ENCODE measurements at places on chromosomes 11 and 22.

DNA sequence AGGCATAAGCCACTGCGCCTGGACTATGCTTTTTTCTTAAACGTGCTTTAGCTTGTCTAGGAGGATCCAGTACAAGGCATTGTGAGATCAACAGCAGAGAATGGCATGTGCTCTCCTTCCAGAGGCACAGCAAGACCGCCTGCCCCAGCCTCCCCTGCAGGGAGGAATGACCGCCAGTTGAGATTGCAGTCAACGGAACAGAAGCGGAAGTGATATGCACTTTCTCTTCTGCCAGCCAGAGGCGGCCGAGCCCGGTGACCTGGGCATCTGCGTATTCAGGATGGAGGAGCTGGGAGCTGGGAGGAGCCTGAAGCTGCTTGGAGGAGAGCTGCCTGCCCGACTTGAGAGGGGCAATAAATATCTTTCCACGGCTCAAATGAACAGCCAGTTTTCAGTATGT lies 243.0 kb downstream of the CTTN start:
- no peak for DNase-seq

GRCh38 chr11:128752379-128752778 lies 58.5 kb downstream of the FLI1 start:
- no peak for DNase-seq

DNA sequence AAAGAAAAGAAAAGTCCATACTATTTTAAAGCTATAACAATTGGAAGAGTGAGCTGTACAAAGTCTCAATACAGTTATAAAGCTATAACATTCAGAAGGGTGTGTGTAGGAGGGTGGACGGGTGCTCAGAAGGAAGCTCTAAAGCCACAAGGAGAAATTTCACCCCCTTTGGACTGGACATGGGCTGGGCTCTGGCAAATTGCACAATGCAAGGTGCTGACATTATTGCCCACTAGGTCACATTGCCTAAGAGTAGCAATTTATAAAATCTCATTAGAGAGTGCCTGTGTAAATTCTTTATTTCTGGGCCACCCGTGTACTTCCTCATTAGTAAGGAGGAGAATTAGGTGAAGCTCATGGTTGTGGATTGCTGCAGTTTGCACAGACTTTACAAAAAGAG lies 5.7 kb upstream of the APOBEC3A start:
- no peak for DNase-seq

DNA sequence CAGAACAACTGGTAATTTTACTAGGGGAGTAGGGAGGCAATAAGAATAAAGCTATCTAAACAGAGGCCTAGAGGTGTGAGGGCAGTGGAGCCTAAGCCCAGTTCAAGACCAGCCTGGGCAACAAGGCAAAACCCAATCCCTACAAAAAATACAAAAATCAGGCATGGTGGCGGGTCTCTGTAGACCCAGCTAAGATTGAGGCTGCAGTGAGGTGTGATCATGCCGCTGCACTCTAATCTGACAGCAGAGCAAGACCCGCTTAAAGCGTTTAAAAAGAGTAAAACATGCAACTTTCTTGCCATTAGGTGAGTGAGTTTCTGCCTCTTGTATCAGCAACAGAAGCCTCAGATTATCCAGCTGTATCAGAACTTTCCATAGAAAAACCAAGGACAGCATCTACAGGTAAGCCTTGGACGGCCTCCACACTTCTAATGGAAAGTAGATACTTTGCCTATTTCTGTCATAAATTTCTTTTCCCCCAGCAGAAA lies 12.1 kb downstream of the TAF1D start:
- no peak for DNase-seq

- no peak for DNase-seq
Measured at GRCh38 chr11:6621711-6622211, 2.5 kb upstream of the TPP1 start.

GRCh38 chr11:40170078-40170477 lies 1289.4 kb downstream of the LRRC4C start:
- peak; percentile 50 for DNase-seq

DNA sequence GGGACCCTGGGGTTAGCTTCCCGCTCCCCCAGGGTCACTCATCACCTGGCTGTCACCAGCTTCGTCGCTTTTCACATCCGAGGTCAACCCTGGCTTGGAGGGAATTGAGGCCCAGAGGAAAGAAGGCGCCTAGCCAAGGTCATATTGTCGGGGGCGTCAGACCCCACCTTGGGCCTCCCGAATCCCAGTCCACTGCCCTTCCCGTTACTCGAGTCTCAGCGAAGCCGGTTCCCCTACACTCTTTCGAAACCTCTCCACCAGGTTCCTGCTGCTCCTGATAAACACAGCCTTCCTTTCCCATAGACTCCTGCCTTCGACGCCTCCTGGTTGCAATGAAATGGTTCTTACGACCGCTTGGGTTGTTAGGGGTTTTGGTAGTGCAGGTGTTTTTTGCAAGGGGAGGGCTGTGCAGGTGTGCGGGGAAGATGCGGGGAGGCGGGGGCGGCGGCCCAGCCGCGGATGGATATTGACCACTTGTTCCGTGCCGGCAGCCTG lies 642 bp downstream of the NAA40 start:
- no peak for DNase-seq

- peak; percentile 97 for DNase-seq
Measured at GRCh38 chr11:122137078-122137793, 21.2 kb upstream of the BLID start.

DNA sequence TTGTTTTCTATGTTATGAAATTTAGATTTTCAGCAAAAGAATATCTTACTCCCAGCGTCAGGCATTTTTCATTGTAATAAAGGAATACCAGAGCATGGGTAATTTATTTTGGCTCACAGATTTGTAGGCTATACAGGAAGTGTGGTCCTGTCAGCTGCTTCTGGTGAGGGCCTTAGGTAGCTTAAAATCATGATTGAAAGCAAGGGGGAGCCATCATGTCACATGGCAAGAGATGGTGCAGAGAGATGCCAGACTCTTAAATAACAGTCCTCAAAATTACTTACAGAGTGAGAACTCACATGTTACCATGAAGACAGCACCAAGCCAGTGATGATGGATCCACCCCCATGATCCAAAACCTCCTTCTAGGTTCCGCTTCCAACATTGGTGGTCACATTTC lies 825.0 kb upstream of the CHORDC1 start:
- DNase-seq, result no peak

- DNase-seq, result peak; percentile 70
Measured at GRCh38 chr11:76604626-76605241, 65.8 kb downstream of the LRRC32 start.

GRCh38 chr11:16117989-16118756 lies 238.2 kb downstream of the SOX6 start:
- no peak for DNase-seq

DNA sequence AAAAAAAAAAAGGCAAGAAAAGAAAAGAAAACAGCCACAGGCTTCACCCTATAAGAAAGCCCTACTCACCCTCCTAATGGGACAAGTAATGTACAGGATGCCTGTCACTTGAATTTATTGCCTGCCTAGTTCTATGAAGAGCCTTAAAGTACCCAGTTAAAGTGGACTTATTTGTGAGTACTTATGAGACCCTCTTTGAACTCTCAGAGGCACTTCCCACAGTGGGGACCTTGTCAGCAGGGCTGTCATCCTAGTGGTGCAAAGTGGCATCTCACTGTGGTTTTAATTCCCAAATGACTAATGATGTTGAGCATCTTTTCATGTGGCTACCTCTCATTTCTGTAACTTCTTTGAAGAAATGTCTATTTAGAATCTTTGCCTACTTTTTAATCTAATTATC lies 41.8 kb upstream of the BARX2 start:
- no peak for DNase-seq

DNA sequence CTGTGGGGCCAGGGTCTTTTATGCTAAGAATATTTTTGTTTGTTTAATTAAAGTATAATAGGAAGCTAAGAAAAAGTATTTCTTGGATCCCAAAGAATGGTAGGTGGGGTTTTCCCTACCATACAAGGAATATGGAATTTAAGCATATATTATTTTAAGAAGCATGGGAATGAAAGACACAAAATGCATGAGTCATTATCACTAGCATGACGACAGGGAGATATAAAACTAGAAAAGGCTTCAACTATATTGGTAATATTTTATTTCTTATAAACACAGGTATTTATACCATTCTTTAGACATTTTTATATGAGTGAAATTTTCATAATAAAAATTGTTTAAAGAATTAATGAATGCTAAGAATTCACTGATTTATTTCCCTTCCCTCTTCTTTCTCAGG lies 39.3 kb upstream of the SOX6 start:
- peak; percentile 2 for DNase-seq

DNA sequence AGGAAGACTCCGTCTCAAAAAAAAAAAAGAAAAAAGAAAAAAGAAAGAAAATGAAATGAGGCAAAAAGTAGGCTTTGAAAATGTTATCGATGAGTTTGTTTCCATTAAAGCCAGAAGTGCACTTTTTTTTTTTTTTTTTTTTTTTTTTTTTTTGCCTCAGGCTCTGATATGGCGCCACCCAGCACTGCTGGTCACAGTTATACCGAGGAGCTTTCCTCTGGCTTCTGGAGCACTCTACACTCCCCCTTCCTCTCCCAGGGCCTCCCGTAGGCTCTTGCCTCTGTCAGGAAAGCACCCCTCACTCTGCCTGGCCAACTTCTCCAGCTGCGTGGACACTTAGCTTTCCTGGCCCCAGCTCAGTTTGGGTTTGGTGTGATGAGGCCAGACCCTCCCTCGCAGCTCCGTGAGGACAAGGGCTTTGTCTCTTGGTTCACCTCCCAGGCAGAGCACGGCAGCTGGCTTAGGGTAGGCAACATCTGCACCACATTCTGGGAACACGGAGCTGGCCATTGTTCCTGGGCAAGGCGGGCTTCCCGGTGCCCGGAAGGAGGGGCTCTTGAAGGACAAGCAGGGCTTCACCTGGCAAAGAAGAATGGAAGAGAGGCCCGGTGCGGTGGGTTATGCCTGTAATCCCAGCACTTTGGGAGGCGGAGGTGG lies 16.9 kb downstream of the FADS2 start:
- no peak for DNase-seq

DNA sequence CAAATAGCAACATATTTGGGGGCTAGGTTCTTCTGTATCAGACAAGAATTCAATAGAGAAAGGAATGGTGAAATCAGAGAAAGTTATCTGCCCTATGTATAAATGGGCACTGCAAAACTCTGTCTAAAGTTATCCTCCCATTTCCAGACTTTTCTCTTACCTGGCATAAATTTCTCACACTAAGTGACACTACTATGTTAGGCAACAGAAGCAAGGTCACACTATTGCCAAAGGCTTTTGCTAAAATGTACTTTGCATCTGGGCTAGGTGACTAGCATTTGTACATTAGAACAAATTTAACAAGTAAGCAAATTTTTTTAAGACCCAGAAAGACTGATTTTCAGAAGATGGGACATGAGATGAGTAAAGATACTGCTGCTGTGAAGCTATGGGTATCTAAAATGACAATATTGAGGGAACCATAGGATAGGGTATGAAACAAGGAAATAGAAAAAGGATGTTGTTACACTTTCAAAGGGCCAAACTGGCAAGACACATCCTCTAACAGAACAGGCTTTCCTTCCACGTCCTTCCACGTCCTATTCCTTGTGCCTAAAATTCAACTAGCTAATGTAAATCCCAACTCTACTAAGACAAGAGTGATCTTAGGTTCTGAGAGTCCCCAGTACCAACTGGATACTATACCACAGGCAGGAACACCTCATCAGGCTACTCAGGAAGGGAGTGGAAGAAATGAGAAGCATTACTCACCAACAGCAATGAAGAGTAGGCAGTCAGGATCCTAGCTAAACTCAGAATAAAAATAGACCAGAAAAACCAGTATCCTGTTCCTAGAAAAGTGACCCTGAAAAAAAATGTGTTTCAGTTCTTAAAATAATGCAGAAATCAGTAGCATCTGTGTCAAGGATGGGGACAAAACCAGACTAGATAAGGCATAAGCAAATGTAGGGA lies 22.6 kb downstream of the GDPD4 start:
- DNase-seq, result peak; percentile 42

DNA sequence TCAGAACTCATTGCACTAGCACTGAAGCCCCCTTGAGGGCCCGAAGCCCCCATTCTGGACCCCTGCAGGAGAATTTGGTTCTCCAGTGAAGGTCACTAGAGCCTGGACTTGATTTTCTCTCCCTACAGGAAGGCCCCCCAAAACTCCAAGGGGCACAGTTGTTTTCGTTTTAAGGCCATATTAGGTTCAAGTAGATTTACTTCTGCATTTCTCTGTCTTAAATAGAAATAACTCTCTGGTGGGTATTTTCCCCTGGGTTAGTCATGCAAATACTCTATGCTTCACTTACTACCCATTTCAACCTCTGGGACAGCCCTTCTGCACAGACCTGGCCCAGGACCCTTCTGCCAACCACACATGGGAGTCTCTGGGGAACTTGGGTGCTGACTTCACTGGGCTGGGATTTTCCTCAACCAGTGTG lies 41.6 kb downstream of the WEE1 start:
- DNase-seq, result no peak

Measured in astrocyte (in vitro differentiated cells and primary cell).